Stimulated activated CD8-positive, alpha-beta memory T cell treated with anti-CD3 and anti-CD28 coated beads, Interleukin-15, amount 100 ng/mL, for 1 hour (primary cell): ENCODE measurements at places on chromosomes 11 and 22.

- DNase-seq, result no peak
These were observed 16.6 kb upstream of the TTLL12 start for GRCh38 chr22:43203471-43203981.

GRCh38 chr22:42699281-42699975 is 21.2 kb downstream of the A4GALT start:
- no peak for DNase-seq

DNA sequence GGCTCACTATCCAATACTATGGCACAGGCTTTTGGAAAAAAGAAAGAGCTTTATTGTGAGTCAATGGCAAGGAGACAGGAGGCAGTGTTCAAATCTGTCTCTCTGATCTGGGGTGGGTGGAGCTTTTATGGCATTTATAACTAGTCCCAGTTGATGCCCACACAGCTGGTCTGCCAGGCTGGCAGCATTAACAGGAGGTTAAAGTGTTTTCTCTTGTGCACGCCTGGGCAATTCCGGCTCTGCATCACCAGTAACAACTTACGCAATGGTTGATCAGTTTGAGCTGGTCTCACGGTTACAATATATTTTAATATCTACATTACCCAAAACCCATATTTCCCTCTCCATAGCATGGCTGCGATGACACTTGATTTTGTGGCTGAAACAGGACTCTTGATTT is 15.1 kb upstream of the SMIM38 start:
- DNase-seq, result no peak

- no peak for DNase-seq
These were observed 16.9 kb downstream of the CYP2R1 start for GRCh38 chr11:14875163-14875562.

- DNase-seq, result no peak
These were observed 72.6 kb downstream of the SCN3B start for GRCh38 chr11:123581651-123582399.
